ENCODE measurements at places on chromosomes 12 and 14.

DNA sequence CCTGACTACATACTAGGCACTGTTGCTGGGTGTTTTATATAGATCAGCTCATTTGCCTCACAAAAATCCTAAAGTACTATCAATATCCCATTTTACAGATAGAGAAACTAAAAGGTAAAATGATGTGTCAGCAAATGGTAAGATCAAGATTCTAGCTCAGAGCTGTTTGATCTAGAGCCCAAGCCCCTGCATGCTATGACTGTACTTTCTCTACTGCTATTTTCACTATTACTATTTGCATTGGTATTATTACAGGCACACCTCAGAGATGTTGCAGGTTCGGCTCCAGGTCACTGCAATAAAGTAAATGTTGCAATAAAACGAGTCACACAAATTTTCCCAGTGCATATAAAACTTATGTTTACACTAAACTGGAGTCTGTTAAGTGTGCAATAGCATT, 10.9 kb downstream of the ISCU start:
- DNase-seq = no peak

- DNase-seq = no peak
These were observed 15.3 kb downstream of the AREL1 start for GRCh38 chr14:74697543-74697942.

- DNase-seq = no peak
These were observed 12.9 kb downstream of the ANKRD13A start for GRCh38 chr12:110012137-110012536.

DNA sequence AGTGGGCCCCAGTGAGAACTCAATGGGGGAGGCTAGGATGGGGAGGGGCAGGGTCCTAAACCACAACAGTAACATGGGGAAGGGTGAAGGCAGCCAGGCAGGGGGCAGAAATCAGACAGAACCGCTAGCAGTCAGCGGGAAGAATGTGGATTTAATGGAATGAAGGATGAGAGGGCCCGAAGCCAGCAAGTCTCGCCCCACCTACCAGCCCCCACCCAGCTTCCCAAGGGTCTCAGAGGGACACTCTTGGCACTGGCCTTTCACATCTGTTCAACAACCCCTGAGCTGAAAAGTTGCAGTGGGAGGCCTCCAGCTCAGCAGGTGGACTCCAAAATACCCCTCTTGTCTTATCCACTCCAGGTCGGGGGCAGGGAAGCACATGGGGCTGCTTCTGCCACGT, 6.5 kb upstream of the SLC6A12 start:
- DNase-seq = no peak

GRCh38 chr12:108782971-108783370, 51.7 kb upstream of the CORO1C start:
- DNase-seq = no peak

GRCh38 chr14:63296060-63296563, 22.6 kb downstream of the GPHB5 start:
- no peak for DNase-seq

DNA sequence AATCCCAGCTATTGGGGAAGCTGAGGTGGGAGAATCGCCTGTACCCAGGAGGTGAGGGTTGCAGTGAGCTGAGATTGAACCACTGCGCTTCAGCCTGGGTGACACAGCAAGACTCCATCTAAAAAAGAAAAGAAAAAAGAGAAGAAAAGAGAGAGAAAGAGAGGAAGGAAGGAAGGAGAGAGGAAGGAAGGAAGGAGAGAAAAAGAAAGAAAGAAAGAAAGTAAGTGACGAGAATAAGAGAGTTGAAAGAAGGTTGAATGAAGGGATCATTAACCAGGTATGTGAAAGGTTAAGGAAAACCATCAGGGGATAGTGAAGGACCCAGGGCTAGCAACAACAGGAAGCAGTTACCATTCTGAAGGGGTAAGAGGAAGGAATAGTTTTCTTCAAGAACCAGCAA, 4.2 kb upstream of the DTD2 start:
- no peak for DNase-seq

GRCh38 chr14:78764240-78764639, 594.1 kb downstream of the NRXN3 start:
- DNase-seq = no peak

GRCh38 chr14:33642691-33643244, 308.1 kb downstream of the EGLN3 start:
- no peak for DNase-seq

GRCh38 chr14:63155511-63156185, 48.6 kb upstream of the RHOJ start:
- DNase-seq = no peak

Data from coronary artery (tissue), 2 donors.